Breast epithelium (tissue), 4 donors: ENCODE measurements at places on chromosomes 5 and 9. TPM values are rescaled to one million over a fixed set of nuclear protein-coding genes. Genes with fewer than 3 reads are reported as not detected.

FBLL1 gene
- total RNA-seq, result 0.32 TPM

DNA sequence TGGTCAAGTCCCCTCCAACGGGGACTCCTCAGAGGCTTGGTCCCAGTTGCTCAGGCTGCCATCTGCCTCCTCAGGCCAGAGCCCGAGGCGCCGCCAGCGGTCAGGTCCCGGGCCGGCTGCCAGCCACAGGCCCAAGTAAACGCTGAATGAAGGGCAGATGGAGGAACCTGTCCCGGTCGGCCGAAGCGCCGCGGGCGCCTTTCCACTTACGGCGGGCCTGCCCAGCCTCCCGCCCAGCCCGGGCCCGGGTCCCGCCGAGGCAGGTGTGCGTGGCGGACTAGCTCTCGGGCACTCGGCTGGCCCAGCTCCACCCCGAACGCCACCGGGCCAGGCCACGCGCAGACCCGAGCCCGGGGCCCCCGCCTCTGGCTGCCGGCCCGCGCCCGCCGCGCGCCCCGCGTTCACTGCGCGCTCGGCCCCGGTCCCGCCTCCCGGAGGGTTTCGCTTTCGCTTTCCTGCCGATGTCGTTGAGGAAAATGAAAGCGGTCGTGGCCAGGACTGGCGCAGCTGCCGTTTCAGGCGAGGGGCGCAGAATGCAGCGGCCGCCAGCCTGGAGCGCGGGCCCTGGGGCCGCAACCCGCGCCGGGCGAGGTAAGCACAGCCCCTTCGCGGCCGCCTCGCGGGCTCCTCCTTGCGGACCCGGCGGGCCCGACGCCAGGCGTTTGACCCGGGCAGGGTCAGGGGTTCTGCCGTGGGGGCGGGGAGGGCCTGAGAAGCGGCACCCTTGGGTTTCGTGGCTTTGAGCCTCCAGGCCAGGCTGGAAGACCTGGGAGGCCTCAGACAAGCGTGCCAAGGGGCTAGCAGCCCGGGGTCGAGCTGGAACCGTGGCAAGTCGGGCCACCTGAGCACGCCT lies 41.2 kb downstream of the SLC22A5 start:
- DNase-seq, result peak; percentile 40

DNA sequence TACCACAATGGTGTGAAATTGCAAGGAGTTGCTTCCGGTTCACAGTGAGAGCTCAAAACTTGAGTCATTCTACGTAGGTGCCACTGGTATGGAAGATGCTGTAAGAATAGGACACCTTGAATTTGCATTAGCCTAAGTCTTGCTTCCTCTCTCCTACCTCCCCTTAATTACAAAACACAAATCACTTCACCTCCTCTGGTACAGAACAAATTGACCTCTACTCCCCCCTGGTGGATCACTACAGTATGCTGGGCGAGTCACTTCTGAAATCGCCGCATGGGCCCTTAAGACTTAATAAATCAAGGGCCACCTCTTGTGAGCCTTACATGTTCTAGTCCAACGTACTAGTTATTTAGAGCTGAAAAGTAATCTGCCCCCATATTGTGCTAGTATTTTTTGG lies 145.3 kb upstream of the SMARCA2 start:
- no peak for DNase-seq

GRCh38 chr5:27473307-27474046 lies 435.1 kb upstream of the CDH9 start:
- DNase-seq, result no peak

DNA sequence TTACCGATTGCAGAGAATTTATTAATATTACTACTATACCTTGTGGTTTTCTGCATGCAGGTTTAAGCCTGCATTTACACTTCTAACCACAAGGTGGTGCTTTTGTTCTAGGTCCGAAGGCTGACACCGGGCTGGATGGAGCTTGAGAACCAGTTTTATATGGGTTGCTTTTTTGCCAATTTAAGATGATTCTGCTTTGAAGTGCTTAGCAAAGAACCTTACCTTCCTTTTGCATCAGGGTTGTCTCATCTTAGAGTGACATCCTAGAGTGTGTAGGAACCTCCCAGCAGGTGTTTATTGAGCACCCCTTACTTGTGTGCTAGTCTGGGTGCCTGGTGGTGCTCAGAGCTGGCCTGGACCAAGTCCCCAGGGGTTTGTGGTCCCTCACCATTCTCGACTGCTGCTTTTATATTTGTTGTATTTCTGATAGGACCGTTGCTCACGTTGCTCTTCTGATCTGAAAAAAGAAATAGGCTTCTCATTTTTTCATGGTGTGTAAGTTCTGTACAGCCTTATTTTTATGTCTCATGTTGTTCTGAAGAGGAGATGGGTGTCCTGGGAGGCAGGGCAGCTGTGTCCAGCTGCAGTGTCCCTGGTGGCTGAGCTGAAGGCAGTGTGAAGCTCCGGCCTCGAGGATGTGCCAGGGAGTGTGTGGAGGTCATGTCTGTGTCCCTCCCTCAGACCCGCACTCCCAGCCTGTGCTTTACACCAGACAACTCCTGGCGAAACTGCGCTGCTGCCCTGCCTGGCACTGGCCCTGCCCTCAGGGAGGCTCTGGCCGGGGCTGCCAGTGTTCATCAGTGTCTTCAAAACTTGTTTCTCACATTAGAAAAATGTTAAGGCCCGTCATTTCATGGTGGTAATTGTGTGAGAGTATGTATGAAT lies 54.3 kb downstream of the EHMT1 start:
- no peak for DNase-seq

DNA sequence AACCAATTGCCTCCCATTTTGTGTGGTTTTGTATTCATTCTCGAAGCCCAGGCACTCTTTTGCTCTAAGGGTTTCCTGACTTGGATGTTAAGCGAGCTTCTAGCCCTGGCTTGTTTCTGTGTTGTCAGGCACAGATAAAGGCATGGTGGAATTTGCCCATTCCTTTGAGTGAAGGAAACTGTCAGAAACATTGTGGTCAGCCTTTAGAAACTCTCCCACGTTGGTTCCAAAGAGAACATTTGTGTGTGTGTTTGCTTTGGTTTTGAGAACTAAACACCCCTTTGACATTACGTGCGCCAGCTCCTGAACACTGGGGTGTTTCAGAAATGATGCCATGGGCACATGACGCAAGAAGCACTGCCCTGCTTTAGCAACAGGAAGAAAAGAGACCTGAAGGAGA lies 320.9 kb downstream of the NTRK2 start:
- peak; percentile 91 for DNase-seq

DNA sequence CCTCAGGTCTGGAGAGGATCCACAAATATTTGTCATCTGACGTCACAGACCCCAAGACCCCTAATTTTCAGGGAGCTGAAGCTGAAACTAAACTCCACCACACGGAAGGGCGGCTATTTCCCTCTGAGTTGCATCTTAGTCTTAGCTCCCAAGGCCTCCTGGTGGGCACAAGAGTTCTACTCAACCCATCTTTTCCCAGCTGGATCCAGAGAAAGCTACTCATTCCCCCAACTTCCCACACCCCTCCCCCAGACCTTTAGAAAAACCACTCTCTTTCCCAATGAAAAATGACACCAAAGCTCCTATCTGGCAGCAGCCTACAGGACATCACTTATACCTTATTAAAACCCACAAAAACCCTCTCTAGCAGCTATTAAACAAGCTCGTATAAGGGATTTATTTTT lies 67.1 kb upstream of the SLC1A1 start:
- DNase-seq, result no peak

CTSL gene
- total RNA-seq, result 147 TPM

ETF1 gene
- 95.4 TPM for total RNA-seq

GRCh38 chr5:173327084-173327947 lies 898 bp downstream of the STC2 start:
- DNase-seq, result no peak

DNA sequence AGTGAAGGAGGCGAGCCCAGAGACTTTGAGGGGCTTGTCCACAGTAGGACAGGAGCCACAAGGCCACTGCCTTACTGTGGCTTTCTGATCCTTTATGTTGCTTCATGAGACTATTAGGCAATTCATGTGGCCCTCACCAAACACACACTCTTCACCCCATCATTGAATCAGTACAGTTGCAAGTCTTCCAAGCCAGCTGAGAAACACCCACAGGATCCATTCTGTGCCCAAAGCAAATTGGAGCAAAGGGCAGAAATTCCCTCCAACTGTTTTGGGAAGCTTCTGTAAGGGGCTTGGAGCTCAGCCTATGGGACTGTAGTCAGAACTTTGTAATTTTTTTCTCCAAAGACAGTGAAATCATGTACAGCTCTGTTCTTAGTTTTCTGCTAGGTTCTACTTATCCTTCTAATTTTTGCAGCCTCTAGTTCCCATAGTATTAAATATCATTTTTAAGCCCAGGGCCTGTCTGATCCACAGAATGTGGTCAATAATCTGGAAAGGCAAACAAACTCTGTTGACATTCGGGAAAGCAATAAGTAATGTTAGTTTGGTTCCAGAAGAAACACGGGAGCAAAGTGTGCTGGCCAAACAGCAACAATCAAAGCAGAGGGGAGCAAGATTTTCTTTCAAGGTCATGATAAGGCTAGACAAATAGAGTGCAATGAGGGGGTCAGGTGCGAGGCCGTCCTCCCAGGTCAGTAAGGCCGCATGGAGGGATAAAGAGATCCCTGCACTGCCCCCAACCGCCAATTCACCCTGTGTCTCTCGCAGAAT lies 47.0 kb downstream of the UBE2QL1 start:
- DNase-seq, result no peak

SH2D3C gene
- total RNA-seq, result 15.4 TPM

PRUNE2 gene
- 4.6 TPM for total RNA-seq

DNA sequence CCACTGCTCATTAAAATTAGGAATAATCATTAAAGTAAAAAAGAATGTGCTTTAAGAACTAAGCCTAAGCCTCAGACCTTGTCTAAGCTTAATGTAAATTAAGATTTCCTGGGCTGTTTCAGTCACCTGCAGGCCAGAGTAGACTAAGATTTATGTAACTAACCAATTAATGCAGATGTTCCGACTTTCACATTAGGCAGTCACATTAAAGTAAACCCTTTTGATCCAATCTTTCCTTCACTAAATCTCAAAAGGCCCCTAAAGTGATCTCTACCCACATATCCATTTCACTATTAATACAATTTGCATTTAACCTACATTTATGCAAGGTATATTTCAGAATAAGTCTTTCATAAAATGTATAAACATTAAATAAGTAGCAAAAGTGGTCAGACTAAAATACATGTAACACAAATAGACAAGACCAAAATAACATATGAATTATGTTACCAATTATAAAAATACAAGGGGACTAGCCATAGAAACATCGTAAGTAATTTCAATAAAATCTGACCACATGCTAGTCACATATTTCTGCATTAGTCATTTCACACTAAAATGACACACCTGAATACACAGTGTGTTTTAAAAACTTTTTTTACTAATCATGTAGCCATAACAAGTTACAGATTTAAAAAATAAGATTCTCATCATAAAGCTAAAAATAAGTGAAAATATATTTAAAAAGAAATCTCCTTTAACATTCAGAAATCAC lies 7.7 kb downstream of the NR3C1 start:
- no peak for DNase-seq

FGF1 gene
- total RNA-seq, result 20.3 TPM

DNA sequence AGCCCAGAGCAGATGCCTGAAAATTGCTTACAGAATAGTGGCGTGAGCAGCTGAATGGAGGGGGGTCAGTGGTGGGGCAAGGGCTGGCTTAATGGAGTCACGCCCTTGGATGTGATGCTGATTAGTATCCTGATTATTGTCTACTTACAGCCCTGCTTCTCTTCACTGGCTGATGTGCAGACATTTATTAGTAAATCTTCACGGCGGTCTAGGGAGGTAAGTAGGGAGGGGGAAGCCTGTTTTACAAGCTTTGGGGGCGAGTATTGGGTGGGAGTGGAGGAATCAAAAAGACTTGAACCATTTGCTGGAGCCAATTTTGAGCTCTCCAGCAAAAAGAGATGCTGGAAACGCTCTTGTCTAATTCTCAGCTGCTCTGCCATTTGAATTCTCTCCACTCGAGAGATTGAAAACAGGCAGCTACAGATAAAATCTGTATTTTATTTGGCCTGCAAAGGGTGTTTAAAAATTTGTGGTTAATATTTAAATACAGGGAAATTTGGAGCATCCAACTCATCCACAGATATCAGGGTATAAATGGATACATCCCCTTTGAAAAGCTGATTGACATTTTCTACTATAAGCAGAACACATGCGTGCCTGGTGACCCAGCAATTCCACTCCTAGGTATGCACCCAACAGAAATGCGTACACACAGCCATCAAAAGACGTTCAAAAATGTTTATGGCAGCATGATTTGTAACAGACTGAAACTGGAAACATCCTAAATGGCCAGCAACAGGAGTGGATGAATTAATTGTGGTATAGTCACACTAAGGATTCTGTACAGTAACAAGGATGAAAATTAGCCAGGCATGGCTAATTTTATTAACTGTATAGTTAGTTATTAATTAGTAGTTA lies 19.5 kb upstream of the ALDH1B1 start:
- no peak for DNase-seq

DNA sequence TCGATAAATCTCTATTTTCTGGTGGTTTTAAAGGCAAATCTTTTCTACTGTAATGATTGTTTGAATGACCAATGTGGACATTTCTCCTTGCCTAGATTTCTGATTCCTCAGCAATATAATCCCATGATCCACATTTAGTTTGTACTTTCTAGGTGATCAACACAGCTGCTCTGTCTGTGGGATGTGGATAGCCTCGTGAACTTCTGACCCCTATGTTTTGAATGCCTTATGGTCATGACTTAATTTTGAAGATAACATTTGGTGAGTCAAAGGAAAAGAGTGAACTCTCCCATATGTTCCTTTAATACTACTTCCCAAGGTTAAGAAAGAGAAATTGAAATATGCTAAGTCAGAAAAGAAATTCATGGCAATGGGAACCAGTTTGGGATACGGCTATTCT lies 147.5 kb downstream of the CAVIN4 start:
- no peak for DNase-seq

- DNase-seq, result no peak
Measured at GRCh38 chr5:136420168-136420898, 55.0 kb upstream of the TRPC7 start.

DNA sequence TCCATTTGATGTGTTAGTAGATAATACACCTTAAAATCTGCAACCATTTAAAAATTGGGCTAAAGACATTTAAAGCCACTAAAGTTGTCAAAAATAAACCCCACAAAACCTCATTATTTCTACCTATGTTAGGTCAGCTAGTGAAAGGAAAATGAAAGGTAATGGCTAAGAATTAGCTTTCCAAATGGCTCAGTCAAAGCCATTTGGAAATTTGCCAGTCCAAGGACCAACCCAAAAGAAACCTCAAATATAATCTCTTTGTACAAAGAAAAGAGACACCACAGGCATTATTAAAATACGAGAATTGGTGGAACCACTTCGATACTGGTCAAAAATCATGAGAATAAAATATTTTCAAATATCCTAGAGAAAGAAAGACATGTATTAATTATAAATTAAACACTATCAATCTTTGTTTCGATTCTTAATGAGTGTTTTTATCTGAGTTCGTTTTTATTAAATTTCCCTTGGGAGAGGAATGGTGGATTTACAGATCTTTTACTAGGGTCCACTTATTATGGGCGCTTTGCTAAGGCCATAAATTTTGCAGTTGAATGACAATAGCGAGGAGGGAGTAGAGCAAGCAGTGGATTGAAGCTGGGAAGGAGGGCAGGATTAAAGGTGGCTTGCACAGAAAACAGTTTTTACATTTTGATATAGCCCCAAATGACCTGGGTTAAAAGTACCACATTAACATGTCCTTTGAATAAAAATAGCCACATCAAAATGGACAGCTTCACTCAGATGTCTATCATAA lies 116.8 kb upstream of the SHB start:
- no peak for DNase-seq

GRCh38 chr9:81424431-81424830 lies 264.9 kb downstream of the TLE1 start:
- DNase-seq, result no peak
